ENCODE measurements at places on chromosomes 12 and 14. TPM values are rescaled to one million over a fixed set of nuclear protein-coding genes. Genes with fewer than 3 reads are reported as not detected.
A peak's percentile ranks its signal among the peaks of the same experiment; 100 is the strongest.

GRCh38 chr12:13597837-13598236 is 383.6 kb downstream of the GRIN2B start:
- no peak overlapping the region for H3K4me3 ChIP-seq
- H3K36me3 ChIP-seq, result no peaks in the 10 kb centered on the region
- H3K4me1 ChIP-seq, result no peaks in the 10 kb centered on the region
- H3K27ac ChIP-seq, result no peak overlapping the region
- no peak for DNase-seq

DNA sequence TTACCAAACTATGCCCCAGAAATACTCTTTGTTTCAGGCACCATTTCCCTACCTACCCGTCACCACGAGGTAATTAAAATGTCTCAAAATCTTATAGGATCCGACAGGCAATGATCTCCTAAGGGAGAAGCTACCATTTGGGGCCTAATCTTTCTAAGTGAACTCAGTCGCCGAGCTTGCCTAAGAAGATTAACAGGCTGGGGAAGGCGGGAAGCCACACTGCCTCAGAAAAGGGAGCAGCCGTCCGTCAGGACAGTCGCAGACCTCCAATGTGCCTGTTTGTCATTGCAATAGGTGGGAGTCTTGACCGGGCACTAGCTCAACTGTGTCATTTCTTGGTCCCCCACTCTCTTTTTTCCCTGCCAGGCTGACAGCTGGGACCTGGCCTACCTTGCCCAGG is 4.6 kb downstream of the TTC7B start:
- no peak for DNase-seq
- no peak overlapping the region for H3K4me3 ChIP-seq
- peaks cover 12% of the 10 kb centered on the region for H3K4me1 ChIP-seq
- no peak overlapping the region for H3K27ac ChIP-seq
- no peaks in the 10 kb centered on the region for H3K36me3 ChIP-seq

- H3K36me3 ChIP-seq, result peaks cover 80% of the 10 kb centered on the region
- no peaks in the 10 kb centered on the region for H3K27me3 ChIP-seq
- H3K27ac ChIP-seq, result no peak overlapping the region
- DNase-seq, result no peak
Observed at GRCh38 chr12:124395284-124395752, 100.4 kb downstream of the RFLNA start.

DNA sequence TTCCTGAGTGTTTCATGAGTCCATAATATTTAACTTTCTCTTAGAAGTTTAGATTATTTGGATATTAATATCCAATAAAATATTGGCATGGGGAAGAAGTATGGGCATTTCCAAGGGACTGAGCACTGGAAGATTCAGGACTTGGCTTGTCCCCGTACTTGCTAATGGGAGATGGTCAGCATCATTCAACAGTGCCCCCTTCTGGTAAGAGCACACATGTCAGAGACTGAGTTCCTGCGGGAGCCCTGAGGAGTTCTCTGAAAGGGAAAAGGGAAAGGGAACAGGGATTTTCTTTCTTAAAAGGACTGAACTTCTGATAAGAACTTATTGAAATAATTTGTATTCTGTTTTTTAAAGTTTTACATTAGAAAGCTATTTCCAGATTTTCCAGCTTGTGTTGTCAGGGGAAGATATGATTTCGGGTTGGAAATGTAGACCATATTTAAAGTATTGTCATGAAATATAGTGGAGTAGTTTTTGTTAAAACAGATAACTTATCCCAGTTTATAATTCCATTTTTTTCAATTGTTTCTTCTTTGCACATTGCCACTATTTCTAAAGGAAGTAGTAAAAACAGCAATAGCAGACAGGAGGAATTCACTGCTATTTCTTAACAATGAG is 59.8 kb upstream of the C12orf71 start:
- H3K36me3 ChIP-seq, result no peaks in the 10 kb centered on the region
- H3K4me1 ChIP-seq, result peaks cover 17% of the 10 kb centered on the region
- no peak for DNase-seq
- no peak overlapping the region for H3K4me3 ChIP-seq
- H3K27ac ChIP-seq, result no peak overlapping the region

DNA sequence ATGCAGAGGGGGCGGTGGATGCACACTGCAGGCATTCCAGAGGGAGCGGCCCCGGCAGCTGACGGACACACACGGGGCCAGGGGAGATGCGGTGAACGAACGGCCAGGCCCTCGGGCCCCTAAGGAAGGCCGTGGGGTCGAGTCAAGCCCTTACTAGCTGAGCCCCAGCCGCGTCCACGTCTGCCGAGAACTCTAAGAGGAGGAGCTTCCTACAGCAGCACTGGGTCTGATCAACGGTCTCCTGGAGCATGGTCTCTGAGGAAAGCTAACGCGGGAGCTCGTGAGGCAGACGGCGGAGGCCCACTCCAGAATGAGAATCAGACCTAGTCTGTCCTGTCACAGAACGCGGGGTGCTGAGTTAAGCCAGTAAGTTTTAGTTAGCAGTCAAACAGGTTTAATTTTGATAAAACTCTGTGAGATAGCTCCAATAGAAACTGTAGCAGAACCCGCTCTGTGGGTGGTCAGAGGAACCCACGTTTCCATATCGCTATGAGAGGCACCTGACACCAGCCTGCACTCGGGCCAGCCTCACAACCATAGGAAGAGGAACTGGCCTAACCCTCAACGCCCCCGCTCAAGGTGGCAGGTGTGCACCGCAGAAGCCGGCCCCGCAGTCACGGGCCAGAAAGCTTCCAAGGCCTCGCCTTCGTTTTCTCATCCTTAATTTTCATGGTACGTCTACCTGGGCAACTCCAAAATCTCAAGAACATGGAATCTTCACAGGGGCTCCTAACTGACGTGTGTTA is 55.5 kb downstream of the CDC42BPB start:
- peaks cover 23% of the 10 kb centered on the region for H3K36me3 ChIP-seq
- DNase-seq, result no peak
- H3K27me3 ChIP-seq, result no peaks in the 10 kb centered on the region
- H3K4me1 ChIP-seq, result peaks cover 7% of the 10 kb centered on the region

DNA sequence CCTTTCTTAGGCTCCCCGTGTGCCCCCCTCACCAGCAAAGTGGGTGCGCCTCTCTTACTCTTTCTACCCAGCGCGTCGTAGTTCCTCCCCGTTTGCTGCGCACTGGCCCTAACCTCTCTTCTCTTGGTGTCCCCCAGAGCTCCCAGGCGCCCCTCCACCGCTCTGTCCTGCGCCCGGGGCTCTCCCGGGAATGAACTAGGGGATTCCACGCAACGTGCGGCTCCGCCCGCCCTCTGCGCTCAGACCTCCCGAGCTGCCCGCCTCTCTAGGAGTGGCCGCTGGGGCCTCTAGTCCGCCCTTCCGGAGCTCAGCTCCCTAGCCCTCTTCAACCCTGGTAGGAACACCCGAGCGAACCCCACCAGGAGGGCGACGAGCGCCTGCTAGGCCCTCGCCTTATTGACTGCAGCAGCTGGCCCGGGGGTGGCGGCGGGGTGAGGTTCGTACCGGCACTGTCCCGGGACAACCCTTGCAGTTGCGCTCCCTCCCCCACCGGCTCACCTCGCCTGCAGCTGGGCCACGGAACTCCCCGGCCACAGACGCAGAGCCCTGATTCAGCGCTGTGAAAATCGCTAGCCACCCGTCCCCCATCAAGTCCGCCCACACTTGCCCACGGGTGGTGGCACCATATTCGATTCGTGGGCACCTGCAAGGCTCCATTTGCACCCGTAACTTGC is 1.3 kb downstream of the TMEM233 start:
- no peak overlapping the region for H3K27ac ChIP-seq
- H3K4me3 ChIP-seq, result peak overlapping the region; percentile 35
- no peaks in the 10 kb centered on the region for H3K4me1 ChIP-seq
- peaks cover 3% of the 10 kb centered on the region for H3K27me3 ChIP-seq

DNA sequence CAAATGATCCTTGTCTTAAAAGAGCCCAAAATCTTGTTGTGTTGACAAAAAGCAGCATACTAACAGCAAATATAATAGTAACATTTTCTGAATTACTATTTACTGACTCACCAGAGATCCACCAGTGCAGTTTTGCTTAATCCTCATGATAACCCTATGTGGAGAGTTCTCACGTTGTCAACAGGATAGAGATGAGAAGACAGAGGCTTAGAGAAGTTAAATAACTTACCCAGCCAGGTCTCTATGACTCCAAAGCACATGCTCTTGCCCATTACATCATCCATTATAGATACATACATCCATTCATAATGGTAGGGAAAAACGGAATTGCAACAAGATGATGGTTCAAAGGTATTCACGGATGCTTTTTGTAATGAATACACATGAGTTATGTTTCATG is 111.9 kb downstream of the PAX9 start:
- peaks cover 48% of the 10 kb centered on the region for H3K4me1 ChIP-seq
- DNase-seq, result no peak
- no peak overlapping the region for H3K27ac ChIP-seq
- no peaks in the 10 kb centered on the region for H3K27me3 ChIP-seq
- H3K36me3 ChIP-seq, result no peaks in the 10 kb centered on the region

GRCh38 chr14:67251573-67252226 is 10.5 kb downstream of the PALS1 start:
- no peaks in the 10 kb centered on the region for H3K27me3 ChIP-seq
- no peak for DNase-seq
- no peak overlapping the region for H3K4me3 ChIP-seq
- no peaks in the 10 kb centered on the region for H3K36me3 ChIP-seq
- H3K4me1 ChIP-seq, result peaks cover 3% of the 10 kb centered on the region
- H3K27ac ChIP-seq, result no peak overlapping the region

DNA sequence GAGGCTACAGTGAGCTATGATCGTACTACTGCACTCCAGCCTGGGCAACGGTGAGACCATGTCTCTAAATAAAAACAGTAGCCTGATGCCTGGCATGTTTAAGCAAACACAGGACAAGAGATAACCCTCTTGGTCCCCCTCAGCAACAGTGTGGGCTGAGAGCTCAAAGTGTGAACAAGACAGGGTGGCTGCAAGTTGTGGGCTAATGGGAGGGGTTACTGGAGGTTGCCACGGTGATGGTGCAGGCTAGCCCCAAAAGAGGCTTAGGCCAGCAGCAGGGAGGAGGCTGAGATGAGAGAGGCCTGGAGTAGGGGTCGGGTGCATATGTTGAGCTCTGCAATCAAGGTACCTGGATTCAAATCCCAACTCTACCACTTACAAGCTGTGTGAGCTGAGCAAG is 3.4 kb upstream of the LGMN start:
- no peak for DNase-seq
- H3K36me3 ChIP-seq, result no peaks in the 10 kb centered on the region
- no peak overlapping the region for H3K4me3 ChIP-seq
- no peaks in the 10 kb centered on the region for H3K27me3 ChIP-seq
- no peak overlapping the region for H3K27ac ChIP-seq

DNA sequence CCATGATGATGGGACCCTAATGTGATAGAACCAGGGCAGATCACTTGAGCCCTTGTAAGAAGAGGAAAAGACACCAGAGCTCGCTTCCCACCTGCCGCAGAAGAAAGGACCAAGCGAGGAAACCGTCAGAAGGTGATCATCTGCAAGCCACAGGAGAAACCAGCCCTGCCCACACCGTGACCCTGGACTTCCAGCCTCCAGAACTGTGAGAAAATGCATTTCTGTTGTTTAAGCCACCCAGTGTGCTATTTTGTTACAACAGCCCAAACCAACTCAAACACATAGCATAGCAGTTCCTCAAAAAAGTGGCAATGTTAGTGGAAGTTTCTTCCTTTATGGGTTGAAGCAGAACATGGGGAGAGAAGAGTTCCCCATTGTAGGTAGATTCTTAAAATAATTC is 107.9 kb upstream of the BCL2L14 start:
- H3K36me3 ChIP-seq, result no peaks in the 10 kb centered on the region
- no peaks in the 10 kb centered on the region for H3K4me1 ChIP-seq
- no peak for DNase-seq
- H3K27ac ChIP-seq, result no peak overlapping the region
- H3K27me3 ChIP-seq, result no peaks in the 10 kb centered on the region
- H3K4me3 ChIP-seq, result no peak overlapping the region

GRCh38 chr14:63192085-63192484 is 12.2 kb upstream of the RHOJ start:
- H3K36me3 ChIP-seq, result no peaks in the 10 kb centered on the region
- H3K4me1 ChIP-seq, result no peaks in the 10 kb centered on the region
- no peak overlapping the region for H3K4me3 ChIP-seq
- no peaks in the 10 kb centered on the region for H3K27me3 ChIP-seq

DNA sequence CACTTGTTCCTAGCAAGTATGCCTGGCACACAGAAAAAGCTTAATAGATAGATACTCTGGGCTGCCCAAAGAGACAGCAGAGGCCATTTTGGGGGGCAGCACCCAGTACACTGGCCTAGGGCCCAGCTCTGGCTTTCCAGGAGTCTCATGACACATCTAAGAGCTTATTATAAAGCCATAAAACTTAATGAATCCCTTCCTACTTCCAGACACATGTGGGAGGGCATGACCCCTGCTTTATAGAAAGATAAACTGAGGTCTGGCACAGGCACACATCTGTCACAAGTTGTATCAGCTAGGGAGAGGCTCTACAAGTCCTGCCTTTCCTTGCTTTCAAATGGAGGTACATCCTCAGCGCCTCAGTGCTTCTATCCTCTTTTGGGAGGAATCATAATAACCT is 27.1 kb downstream of the FMNL3 start:
- no peaks in the 10 kb centered on the region for H3K36me3 ChIP-seq
- peaks cover 4% of the 10 kb centered on the region for H3K4me1 ChIP-seq
- no peak for DNase-seq
- H3K27ac ChIP-seq, result no peak overlapping the region
- H3K4me3 ChIP-seq, result no peak overlapping the region

DNA sequence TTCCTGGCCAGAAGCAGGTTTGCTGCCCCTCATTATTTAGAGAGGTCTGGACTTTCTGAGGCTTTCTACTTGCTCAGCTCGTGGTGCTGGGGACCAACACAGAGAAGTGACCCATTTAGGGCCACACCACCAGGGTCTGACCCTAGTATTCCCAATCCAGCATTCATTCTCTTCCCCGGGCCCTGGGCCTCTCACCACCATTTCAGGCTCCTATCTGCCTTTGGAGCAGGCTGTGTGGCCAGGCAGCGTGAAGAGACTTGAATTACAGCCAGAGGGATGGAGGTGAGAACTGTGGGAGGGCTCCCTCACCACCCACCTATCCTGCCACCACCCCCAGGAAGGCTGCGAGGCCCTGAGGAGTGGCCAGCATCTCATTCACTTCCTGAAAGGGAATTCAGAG is 24.6 kb downstream of the FAM222A start:
- no peak overlapping the region for H3K27ac ChIP-seq
- H3K27me3 ChIP-seq, result no peaks in the 10 kb centered on the region
- H3K4me3 ChIP-seq, result no peak overlapping the region
- H3K4me1 ChIP-seq, result no peaks in the 10 kb centered on the region

DNA sequence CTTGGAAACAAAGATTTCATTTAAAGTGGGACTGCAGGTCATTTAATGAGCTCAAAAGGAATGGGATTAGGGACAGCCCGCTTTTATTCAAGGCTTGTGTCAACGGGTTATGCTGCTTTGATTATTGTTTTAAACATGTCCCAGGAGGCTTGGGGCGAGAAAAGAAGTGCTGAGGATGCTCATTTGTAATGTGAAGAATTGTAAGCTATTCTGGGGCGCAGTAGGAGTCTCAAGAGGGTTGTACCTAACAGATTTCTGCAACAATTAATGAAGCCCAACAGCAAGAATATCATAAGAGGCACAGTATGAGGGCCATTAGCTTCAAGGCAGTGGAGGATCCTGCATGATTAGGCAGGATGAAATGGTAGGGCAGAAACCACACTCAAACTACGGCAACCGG is 122.5 kb downstream of the KTN1 start:
- no peak for DNase-seq
- H3K36me3 ChIP-seq, result no peaks in the 10 kb centered on the region
- H3K4me1 ChIP-seq, result peaks cover 5% of the 10 kb centered on the region

The AKT1 gene
- 93.7 TPM for total RNA-seq

The IFI27L2 gene
- total RNA-seq, result 75.3 TPM
